ENCODE measurements at places on chromosomes 3 and 15. TPM values are rescaled to one million over a fixed set of nuclear protein-coding genes. Genes with fewer than 3 reads are reported as not detected.

DNA sequence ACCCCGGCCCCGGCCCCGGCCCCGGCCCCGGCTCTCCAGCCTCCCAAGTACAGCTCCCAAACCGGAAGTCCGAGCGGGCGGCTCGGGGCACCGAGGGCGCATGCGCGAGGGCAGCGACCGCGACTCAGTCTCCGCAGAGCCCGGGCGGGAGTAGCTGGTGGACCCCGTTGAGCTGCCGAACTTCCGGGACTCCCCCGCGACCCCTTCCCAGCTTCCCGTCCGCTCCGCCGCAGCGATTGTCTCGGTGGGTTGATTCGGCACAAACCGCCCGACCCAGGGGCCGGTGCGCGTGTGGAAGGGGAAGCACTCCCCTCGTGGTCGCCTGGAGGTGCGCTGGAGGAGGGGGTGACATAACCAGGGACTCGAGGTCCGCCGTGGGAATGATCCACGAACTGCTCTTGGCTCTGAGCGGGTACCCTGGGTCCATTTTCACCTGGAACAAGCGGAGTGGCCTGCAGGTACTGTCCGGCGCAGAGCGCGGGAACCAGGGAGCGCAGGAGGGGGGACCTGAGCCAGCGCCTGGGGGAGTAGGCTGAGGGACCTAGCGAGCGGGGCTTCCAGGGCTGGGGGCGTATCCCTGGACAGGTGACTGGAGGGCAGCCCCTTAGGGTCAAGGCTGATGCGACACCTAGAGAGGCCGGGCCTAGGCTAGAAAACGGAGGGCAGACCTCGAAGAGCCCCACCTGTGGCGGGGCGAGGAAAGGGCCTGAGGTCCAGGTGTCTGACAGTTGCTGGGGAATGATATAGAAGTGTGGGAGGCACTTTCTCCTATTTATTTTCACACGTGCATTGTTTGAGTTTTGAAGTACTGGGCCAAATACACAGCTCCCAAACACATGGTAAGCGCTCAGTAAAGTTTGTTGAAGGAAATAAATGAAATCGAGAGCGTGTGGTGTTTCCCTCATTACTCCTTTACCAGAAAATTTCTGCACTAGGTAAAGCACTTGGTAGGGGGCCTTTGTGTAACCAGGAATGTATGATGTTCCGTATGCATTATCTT is at the start of the genes TUBGCP4 and ZSCAN29:
TUBGCP4 (plus strand) TSS at position 127 of the 1,000 bp plus-strand sequence; CDS start at position 381, 254 bp downstream.
ZSCAN29 (minus strand) TSS at position 69 of the 1,000 bp plus-strand sequence. CDS start 1,130 bp downstream, outside the sequence.
- DNase-seq: peak; percentile 84

DNA sequence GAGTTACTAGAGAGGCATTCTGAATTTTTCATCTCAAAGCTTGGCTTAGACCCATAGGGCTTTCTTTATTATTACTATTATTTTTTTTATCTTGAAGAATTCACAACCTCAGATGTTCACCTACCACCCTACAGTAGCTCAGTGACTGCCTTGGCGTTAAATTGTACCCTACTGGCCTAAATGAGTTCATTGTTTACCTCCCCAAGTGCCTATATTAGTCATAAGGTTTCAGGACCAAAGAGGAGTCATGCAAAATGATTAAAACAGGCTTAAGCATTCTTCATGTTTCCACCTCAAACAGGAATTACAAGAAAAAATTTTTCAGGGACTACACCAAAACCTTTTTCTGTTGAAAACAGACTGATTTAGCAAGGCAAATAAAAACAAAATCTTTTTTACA is 751.5 kb downstream of the SQOR start:
- no peak for DNase-seq

Gene GOLGA6L10
- total RNA-seq: 0.21 TPM

DNA sequence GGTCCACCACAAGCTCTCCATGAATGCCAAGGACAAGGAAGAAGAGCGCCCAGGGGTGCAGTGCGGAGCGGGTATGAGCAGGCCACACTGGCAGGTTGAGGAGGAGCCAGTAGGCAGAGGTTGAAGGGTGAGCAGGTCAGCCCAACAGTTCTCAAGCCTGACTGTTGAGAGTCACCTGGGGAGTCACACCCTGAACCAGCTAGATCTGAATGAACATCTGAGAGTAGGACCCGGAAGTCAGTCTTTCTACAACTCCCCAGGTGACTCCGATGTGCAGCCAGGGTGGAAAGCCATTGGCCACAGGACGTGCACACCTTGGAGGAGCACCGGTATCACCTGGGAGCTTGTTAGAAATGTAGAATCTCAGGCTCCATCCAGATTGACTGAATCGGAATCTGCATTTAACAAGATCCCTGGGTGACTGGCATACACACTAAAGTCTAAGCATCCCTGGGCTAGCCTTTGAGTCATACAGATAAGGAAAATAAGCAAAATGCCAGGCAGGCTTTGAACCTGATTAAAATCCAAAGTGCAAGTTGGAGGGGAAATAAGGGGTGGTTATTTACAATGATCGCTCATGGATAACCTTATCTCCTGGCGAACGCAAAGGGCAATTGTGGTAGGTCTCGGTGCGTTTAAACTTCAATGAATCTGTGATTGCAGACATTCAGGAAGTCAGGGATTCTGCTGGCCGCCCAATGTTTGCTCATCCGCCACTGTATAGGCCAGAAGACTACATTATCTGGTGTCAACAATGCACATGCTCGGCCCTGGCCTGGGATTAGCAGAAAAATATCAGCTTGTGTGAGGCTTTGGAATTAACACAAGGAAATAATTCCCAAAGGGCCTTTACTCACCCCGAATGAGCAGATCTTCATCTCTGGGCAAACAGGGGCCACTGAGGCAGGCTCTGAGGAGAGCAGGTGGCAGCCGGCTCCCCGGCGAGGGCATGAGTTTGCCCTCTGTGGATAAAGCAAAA is 11.7 kb upstream of the LYZL4 start:
- no peak for DNase-seq

- no peak for DNase-seq
These were observed 51.0 kb upstream of the MKRN3 start for GRCh38 chr15:23514484-23514883.

Gene IGDCC3
- total RNA-seq: 0.09 TPM

- DNase-seq: no peak
These were observed 31.2 kb upstream of the FXR1 start for GRCh38 chr3:180881065-180881801.

- DNase-seq: no peak
These were observed 19.1 kb downstream of the TTC21A start for GRCh38 chr3:39126532-39127071.

Gene EPHB1
- 1.1 TPM for total RNA-seq

- DNase-seq: no peak
These were observed 10.9 kb downstream of the MESP1 start for GRCh38 chr15:89740137-89740536.

- no peak for DNase-seq
These were observed 216.0 kb downstream of the NTRK3 start for GRCh38 chr15:88040516-88040915.

DNA sequence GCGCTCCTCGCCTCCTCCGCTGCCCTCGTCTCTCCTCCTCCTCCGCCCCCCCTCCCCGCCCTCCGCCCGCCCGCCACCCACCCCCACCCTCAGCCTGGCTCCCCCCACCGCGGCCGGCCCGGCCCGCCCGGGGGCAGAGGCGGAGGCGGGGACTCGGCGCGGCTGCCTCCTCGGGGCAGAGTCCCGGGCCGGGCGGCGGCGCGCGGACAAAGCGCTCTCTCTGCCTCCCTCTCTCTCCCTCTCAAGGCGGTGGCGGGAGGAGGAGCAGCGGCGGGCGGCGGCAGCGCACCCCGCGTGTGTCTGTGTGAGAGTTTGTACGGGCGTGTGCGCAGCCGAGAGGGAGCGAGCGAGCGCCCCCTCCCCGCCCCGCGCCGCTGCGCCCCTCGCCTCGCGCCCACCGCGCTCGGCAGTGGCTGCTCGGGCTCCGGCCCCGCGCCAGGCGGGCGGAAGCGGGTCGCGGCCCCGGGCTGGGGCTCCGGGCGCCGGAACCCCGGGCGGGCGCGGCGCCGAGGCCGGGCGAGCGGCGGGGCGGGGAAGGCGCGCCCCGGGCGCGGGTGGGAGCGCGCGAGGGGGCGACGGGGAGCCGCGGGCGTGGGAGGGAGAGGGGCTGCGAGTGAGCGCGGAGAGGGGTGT is at the start of gene IGF2BP2:
IGF2BP2 (minus strand) TSS at position 37 of the 633 bp plus-strand sequence. CDS start 82 bp downstream, outside the sequence.
- DNase-seq: peak; percentile 60

Measured in heart left ventricle (tissue), 16 donors.